ENCODE measurements at places on chromosomes 1 and 21.

DNA sequence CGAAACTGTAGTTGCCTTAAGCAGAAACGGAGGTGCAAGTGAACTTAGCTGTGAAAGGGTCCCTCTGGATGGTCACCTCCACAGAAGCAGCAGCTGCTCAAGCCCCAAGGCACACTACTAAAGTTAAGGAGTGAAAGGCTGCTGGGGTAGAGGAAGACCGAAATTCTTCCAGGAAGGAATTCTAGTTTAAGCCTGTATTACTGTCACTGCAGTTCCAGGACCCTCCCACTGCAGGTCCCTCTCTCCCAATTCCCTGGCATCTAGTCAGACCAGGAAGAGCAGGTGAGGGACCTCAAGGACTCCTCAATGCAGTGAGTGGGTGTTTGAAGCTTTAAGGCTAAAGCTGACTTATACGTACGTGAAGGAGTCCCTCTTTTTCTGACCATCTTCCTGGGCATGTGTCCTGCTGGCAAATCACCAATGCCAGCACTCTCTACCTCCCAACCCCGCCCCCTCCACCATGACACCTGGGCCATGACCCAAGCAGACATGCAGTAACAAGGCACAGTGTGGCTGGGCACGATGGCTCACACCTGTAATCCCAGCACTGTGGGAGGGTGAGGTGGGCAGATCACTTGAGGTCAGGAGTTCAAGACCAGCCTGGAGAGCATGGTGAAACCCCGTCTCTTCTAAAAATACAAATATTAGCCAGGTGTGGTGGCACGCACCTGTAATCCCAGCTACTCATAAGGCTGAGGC lies 57.2 kb downstream of the TGFBR3 start:
- DNase-seq: no peak

GRCh38 chr1:196660272-196660671 lies 8.4 kb downstream of the CFH start:
- DNase-seq: no peak

GRCh38 chr1:184395937-184396480 lies 9.2 kb downstream of the C1orf21 start:
- DNase-seq: no peak

GRCh38 chr1:109914587-109915240 lies 4.1 kb downstream of the CSF1 start:
- no peak for DNase-seq

- DNase-seq: no peak
These were observed 159.5 kb downstream of the SLC45A1 start for GRCh38 chr1:8477166-8477982.

- no peak for DNase-seq
These were observed 289.6 kb upstream of the DAB1 start for GRCh38 chr1:57713501-57713900.

DNA sequence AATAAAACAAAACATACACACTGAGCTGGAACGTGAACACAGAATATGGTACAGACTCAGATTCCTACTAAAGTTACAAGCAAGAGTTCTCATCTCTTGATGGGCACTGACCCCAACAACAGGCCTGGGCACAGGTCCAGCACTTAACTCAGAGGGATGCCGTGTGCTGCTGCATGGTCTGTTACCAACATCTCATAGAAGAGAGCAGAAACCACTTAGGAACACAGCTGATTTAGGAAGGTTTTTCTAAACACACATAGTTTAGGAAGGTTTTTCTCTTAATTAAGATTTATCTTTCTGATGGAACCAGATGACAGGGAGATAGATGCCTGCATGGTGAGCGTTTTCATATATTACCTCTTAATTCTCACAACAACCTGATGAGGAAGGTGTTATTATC lies 1.5 kb downstream of the GCLM start:
- no peak for DNase-seq

DNA sequence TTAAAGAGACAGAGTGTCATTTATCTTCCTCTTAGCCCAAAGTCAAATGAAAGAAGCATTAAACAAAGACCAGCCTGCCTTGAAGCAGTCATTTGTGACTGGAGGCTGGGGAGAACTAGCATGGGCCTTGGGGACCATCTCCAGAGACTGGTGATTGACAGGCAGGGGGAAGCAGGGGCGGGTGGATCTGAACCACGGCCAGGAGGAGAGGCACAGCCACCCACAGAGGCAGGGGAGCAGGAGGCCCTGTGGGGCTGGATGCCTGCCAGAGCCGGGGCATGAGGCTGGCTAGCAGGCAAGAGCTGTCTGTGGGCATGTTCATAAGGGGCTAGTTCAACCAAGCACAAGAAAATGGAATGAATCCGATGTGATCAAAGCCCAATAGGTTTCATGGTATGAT lies 73.9 kb downstream of the PLXNA2 start:
- no peak for DNase-seq

DNA sequence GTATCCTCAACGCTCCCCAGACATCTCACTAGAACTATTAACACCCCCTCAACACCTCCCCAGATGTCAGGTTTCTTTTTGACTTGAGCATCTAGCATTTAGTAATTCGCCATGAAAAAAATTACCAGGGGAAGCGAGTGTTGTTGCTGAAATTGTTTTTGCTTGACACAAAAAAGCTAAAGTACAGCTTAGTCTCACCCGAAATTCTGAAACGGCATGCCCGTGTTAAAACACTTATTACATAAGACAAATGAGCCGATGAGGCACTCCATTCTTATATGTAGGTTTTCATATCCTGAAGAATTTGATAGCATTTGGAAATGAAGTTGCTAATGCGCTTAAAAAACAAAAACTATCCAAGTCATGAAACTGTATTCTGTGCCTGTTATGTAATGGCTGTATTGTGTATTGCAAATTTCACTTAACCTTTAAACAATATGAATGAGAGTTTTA lies 1.3 kb upstream of the NRIP1 start:
- DNase-seq: no peak

DNA sequence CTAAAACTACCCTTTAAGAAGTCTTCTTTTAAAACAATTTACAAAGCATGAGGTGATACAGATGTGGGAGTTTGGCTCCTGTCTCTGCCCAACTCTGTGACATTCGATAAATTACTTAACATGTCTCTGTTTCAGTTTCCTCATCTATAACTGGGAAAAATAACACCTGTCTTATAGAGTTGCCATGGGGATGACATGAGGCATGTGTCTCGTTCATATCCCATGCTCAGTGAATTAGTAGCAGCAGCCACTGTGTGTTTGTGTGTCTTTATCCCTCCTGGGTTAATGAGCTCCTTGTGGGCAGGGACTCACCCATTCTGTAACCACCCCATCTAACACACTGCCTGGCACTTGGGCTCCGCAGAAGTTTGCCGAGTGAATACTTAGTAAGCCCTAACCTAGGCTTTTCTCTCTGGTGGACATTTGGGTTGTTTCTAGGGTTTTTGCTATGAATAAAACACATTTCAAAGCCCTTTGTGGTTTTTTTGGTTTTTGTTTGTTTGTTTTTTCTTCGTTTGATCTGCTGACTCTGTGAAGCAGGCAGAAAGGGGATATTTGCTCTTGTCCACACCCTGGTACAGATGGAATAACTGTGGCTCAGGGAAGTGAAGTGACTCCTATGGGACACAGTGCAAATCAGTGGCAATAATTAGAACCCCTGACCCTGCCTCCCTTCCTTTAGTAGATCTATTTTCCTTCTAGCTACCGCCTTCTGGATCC lies 797 bp upstream of the KCNJ9 start:
- no peak for DNase-seq

- no peak for DNase-seq
These were observed 2.4 kb downstream of the BTG2 start for GRCh38 chr1:203307641-203308126.

- no peak for DNase-seq
These were observed 52.7 kb downstream of the MIGA1 start for GRCh38 chr1:77831976-77832711.

DNA sequence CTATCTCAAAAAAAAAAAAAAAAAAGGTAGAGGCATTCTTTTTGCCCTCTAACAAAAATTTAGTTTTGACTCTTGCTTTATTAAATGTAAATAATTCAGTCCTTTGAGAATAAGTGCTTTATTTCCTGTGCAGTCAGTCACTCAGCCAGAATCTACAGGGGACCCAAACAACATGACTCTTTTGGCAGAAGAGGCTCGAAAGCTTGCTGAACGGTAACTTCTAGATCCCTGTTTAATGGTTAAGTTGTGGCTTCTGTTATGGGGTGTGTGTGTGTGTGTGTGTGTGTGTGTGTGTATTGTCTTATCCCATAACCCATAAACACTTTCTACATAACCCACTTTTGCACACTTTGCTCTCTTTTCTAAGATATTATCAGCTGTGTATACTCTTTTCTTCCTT lies 54.9 kb upstream of the LAMC2 start:
- DNase-seq: no peak

DNA sequence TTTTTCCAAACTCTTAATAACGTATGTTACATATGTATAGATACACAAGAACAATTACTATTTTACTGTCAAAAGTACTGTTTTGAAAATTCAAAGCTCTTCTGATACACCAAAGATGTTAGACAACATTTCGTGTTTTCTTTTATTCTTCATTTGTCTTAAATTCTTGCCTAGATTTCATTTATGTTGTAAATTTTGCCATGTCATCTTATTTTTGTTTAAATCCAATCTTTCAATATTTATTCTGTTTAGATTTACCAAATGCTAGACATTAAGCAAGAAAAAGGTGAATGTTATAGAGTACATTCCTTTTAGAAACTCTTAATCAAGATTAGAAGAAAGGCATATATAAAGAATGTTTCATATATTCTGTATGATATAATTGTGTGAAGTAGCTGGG lies 876.9 kb downstream of the KCNT2 start:
- no peak for DNase-seq

DNA sequence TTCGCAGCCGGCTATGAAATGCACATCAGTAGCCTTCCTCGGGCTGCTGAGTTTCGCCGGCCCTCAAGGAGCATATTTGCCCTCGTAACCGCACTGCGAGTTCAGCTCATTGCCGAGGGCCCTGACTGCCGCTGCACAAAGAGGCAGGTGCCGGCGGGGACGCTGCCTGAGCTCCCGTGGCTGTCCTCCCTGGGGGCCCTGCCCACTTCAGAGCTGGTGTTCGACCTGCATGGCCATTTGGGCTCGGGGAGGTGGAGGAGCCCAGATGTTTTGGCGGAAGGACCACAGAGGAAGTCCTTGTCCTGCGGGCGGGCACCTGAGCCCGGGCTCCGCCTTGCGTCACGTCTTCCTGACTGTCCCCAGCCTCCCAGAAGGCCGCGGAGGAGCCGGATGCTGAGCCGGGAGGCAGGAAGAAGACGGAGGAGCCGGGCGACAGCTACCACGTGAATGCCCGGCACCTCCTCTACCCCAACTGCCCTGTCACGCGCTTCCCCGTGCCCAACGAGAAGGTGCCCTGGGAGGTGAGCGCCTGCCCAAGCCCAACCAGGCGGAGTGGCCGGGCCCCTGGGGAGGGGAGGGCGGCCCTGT lies 29.9 kb upstream of the LRRC3 start:
- DNase-seq: no peak

DNA sequence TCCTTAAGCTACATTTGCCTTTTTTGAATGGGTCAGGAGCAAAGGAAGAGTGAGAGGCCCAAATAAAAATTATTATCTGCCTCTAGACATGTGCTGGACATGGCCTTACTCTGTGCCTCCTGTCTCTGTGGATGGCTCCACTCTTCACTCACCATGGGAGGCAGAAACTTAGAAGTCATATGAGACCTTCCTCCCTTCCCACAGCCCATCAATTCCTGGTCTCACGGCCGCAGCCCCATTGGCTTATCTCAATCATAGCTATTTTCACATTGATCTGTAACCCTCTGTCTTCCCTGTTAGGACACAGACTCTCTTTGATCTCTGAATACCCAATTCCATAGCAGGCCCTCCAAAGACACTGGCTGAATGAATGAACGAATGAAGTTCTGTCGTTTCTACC lies 14.2 kb upstream of the ADORA1 start:
- no peak for DNase-seq

DNA sequence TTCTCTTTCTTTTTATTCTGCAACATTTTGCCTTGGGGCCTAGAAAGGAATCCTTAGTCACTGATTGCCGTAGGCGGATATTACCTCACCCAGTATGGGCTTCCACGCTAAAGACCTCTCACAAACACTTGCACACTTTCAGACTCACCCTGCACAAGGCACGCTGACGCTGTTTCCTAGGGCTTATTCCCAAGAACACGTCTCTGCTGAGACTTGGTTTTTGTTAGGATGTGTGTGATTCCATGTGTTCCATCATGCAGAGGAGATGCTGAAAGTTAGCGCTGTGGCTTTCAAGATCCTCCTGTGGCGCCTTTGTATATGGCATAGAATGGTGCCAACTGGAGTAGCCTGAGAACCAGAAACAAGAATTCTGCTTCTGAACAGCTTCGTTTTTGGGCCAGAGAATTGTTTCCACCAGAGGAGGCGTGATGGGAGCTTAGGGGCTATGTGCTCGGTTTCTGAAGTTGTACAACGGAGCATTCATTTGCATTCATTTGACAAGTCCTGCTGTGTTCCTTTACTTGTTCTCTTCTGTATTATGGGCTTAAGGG lies 297.0 kb downstream of the DISC1 start:
- DNase-seq: no peak

DNA sequence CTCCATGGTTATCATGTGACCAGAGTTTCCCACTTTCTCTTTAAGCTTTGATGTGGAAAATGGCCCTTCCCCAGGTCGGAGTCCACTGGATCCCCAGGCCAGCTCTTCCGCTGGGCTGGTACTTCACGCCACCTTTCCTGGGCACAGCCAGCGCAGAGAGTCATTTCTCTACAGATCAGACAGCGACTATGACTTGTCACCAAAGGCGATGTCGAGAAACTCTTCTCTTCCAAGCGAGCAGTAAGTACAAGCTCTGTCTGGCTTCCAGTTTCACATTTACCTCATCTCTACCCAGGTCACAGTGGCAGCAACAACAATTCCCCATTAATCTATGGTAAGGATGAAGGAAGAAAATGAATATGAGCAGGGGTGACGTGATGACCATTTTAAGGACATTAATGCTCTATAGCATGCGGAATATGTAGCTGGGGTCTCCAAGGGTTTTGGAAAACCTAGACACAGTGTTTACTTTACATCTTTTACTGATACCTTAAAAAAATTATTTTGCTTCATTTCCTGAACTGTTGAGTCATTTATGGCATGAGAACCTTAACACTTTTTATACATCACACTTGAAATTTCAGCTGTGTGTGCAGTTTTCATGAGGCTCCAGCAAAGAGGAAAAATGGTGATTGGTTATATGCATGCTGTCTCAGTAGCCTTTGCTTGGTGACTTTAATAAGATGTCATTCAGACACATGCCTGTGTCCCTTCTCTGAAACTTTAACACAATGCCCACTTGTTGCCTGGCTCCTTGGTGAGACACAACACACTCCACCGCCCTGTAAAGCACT lies 286.3 kb upstream of the SGIP1 start:
- DNase-seq: no peak

GRCh38 chr1:205062319-205062718 lies 19.3 kb downstream of the CNTN2 start:
- DNase-seq: no peak

DNA sequence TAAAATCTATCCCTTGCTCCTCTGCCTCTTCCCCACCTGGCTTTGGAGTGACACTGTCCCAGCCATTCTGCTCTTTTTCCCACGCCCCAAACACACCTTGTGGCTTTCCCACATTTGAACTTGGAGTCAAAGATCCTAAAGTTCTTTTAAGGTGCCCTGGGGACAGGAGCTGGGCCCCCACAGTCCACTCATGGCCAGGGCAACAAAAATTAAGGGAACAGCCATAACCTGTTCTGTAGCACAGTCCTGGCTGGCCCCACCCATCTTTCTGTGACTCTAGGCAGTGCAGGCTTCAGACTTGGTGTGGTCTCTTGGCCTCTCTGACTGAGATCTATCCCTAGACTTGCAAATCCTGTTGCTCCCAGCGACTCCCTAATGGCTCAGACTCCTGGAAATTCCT lies 143.0 kb upstream of the MAGI3 start:
- DNase-seq: no peak
